Lower lobe of right lung (tissue), 2 donors: ENCODE measurements at places on chromosomes 6 and 20.

GRCh38 chr6:153698001-153698400 lies 341.0 kb upstream of the OPRM1 start:
- H3K27me3 ChIP-seq, result no peaks in the 10 kb centered on the region
- H3K4me3 ChIP-seq, result no peak overlapping the region
- DNase-seq, result no peak
- H3K4me1 ChIP-seq, result no peaks in the 10 kb centered on the region

DNA sequence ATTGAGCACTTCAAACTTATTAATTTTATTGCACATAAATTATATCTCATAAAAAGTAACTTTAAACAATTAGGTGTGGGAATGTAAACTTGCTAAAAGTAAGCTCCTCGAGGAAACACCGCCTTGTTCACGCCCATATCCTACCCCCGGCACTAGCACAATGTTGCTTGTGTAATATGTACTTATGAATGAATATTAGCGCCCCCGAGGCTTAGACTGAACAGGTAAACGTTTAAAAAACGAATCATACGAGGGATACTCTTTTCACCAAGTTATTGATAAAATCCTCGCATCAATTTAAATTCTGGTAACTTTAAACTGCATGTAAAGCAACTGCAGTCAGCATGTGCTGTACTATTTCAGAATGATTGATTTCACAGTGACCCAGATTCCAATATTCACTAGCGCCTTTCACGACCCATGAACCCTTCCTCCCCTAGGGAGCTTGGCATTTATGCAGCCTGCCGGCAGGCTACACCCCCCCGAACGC lies 637 bp downstream of the TFB1M start:
- peaks cover 14% of the 10 kb centered on the region for H3K4me1 ChIP-seq
- H3K27me3 ChIP-seq, result no peaks in the 10 kb centered on the region
- peak overlapping the region; percentile 89 for H3K27ac ChIP-seq
- peak overlapping the region; percentile 78 for H3K4me3 ChIP-seq

GRCh38 chr6:109978174-109979032 lies at the start of gene GPR6:
TSS of gene GPR6 (plus strand) at chr6:109978311. CDS start at chr6:109979113, 802 bp downstream.
- H3K4me1 ChIP-seq, result no peaks in the 10 kb centered on the region
- no peak within 1 kb of the TSS for H3K27ac ChIP-seq
- DNase-seq, result peak; percentile 75
- no peak within 1 kb of the TSS for H3K4me3 ChIP-seq
- peaks cover 45% of the 10 kb centered on the region for H3K27me3 ChIP-seq

GRCh38 chr6:84718038-84718955 lies 46.1 kb downstream of the TBX18 start:
- no peak overlapping the region for H3K4me3 ChIP-seq
- H3K4me1 ChIP-seq, result no peaks in the 10 kb centered on the region
- no peak for DNase-seq

- DNase-seq, result no peak
- no peaks in the 10 kb centered on the region for H3K36me3 ChIP-seq
- no peak overlapping the region for H3K27ac ChIP-seq
- H3K4me3 ChIP-seq, result no peak overlapping the region
- peaks cover 35% of the 10 kb centered on the region for H3K4me1 ChIP-seq
- H3K27me3 ChIP-seq, result no peaks in the 10 kb centered on the region
Measured at GRCh38 chr6:112286010-112286409, 31.6 kb upstream of the LAMA4 start.

DNA sequence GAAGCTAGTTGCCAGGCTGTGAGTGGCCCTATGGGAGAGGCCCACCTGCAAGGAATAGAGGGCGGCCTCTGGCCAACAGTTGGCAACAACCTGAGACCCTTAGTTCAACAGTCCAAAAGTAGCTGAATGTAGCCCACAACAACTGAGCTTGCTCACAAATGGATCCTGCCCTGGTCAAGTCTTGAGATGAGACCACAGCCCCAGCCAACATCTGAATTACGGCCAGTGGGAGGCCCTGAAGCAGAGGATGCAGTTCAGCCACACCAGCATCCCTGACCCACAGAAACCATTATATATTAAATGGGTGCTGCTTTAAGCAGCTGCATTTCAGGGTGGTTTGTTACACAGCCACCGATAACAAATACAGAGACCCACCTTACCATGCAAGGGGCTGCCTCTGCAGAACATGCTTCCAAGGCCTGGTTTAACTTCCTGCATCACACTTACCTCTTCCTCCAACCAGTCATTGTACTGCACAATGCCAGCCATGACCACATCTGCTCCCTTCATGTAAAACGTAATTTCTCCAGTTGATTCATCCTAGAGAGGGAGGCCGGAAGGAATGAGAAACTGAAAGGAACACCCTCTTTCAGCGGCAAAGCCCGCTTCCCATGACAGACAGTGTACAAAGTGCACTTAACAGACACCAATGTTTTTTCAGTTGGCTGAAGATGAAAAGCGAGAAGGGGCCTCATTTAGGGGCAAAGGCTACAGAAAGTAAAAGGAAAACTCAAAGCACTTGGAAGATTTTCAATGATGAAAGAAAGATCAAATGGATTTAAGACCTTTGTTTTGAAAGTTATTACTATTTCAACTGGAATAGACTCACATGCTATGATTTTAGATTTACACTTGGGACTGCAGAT lies 86.2 kb upstream of the NFATC2 start:
- no peak overlapping the region for H3K4me3 ChIP-seq
- H3K27me3 ChIP-seq, result no peaks in the 10 kb centered on the region
- H3K36me3 ChIP-seq, result no peaks in the 10 kb centered on the region
- no peak overlapping the region for H3K27ac ChIP-seq

- H3K4me3 ChIP-seq, result no peak overlapping the region
- no peak for DNase-seq
- H3K4me1 ChIP-seq, result peaks cover 6% of the 10 kb centered on the region
- no peak overlapping the region for H3K27ac ChIP-seq
- no peaks in the 10 kb centered on the region for H3K36me3 ChIP-seq
- peaks cover 56% of the 10 kb centered on the region for H3K27me3 ChIP-seq
Measured at GRCh38 chr20:37565134-37565811, 37.6 kb upstream of the BLCAP start.

DNA sequence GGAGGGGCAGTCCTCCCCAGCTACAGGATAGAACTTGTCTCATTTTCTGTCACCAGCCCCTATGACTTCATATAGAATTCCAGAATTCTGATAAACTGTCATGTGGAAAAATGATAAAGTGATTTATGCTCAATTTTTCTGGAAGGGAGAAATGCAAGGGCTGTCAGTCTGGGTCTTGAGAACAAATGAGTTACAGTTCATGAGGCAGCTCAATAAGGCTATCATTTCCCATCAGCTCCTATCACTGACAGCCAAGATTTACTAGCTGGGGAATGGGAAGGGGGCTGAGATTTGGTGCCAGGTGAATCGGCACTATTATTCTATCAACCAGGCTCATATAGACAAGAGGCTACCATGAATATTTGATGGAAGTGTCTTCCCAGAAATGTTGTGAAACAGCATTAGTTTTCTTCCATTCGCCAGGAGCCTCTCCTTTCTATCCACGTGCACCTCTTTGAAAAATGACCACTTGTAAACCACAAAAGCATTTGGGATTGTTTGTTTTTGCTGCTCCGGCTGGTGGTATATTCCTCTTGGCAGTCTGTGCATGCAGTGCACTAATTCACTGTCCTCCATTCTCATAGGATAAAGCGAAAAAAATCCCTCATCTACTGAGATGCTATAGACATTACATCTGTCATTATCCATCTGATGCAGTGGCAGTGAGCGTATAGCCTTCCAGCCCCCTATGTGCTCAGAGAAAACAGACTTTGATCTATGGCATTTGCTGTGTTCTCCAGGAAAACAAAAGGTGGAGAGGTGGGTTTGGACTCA lies 528.7 kb upstream of the RNF217 start:
- no peaks in the 10 kb centered on the region for H3K4me1 ChIP-seq
- no peak overlapping the region for H3K27ac ChIP-seq
- H3K4me3 ChIP-seq, result no peak overlapping the region
- no peaks in the 10 kb centered on the region for H3K36me3 ChIP-seq
- DNase-seq, result no peak

GRCh38 chr6:22020299-22021003 lies 276.4 kb downstream of the PRL start:
- no peak overlapping the region for H3K4me3 ChIP-seq
- no peaks in the 10 kb centered on the region for H3K27me3 ChIP-seq
- peaks cover 17% of the 10 kb centered on the region for H3K4me1 ChIP-seq
- DNase-seq, result no peak

GRCh38 chr20:36399969-36400545 lies 93.9 kb downstream of the DLGAP4 start:
- H3K4me1 ChIP-seq, result no peaks in the 10 kb centered on the region
- no peak overlapping the region for H3K4me3 ChIP-seq
- no peak for DNase-seq
- H3K36me3 ChIP-seq, result no peaks in the 10 kb centered on the region
